ENCODE measurements at places on chromosomes 12 and 14.

DNA sequence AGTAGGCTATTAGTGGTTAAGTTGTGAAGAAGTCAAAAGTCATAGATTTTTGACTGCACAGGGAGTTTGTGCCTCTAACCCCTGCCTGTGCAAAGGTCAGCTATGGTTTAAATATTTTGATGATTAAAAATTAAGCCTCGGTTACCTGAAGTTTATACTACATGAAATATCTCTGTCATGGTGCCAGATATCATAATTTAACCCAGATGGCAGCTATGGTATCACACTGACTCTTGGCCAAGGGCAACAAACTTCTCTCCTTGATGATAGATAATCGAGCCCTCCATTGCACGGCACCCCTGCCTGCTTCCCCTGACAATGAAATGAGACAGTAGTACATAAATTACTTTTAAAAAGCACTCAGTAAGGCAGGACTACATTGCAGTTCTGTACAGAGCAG lies 80.8 kb downstream of the SLC35F4 start:
- DNase-seq, result no peak

DNA sequence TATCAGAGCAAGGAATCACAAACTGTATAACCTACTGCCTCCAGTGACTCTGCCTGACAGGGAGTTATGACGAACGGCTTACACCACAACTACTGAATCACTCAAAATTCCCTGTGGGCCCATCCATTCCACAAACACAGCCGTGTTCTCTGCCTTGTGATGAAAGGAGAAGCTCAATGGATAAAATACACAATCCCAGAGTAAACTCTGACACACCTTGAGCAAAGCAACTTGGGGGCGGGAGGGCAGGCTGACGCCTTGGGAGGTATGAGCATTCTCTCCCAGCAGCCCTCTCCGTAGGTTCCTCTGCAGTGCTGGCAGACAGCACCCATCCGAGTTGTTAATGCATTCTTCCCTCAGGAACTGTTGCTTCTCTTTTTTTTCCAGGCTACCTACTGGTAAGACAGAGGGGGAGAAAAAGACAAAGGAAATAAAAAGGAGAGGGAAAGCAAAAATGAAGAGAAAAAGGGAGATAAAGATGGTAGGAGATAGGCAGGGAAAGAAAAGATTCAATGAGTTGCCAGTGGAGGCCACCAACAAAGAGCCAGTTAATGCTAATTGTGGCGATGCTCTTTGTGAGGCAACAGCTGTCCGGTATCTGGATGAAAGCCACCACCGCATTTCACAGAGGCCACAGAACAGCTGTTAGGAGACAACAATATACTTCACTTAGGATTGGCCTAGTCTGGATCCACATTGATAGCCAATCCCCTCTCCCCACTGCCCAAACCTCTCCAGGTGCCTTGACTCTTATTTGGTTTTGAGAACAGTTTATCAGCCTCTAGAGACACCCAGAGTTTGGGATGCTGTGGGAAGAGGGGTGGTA lies 4.7 kb upstream of the DIO2 start:
- peak; percentile 24 for DNase-seq

GRCh38 chr14:42909659-42910058 lies 1303.0 kb downstream of the LRFN5 start:
- DNase-seq, result no peak

- no peak for DNase-seq
Observed at GRCh38 chr12:112328456-112329124, 53.6 kb downstream of the HECTD4 start.

DNA sequence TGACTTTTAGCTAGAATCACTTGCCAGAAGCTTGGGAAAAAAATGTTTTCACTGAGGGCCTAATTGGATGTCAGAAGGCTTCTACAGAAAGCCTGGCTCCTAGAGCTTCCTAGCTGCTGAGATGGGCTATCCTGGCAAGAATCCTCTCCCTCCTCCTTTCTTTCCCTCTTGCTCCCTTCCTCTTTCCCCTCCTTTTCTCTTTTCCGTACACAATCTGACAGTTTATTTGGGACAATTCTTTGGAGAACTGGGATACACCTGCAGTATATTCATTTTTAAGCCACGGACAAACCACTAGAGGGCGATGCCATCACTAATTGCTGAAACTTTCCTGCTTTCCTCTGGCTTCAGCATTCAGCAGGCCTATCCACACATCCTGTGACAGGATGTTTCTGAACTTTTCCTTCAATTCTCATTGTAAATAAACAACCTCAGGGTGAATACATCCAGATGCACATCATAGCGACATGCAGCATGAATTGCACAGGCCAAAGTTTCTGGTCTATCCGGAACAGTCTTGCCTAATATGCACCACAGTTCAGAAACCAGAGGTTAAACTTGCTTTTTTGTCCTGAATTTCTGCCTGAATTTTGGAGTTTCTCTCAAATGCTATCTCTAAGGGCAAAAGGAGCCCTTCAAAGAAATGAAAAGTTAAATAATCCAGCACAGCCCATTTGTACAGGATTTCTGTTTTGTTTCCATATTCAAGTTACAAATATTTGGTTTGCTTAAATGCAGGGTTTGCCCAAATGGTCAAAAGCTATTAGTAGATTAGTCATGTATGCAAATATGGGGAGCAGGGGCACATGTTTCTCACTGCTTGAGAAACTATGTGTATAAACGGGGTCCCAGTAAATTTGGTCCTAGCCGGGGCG lies 142.8 kb downstream of the PAWR start:
- peak; percentile 80 for DNase-seq

- no peak for DNase-seq
Observed at GRCh38 chr14:79630288-79630960, 580.9 kb downstream of the DIO2 start.

GRCh38 chr12:93322784-93323183 lies 54.9 kb upstream of the NUDT4 start:
- no peak for DNase-seq

DNA sequence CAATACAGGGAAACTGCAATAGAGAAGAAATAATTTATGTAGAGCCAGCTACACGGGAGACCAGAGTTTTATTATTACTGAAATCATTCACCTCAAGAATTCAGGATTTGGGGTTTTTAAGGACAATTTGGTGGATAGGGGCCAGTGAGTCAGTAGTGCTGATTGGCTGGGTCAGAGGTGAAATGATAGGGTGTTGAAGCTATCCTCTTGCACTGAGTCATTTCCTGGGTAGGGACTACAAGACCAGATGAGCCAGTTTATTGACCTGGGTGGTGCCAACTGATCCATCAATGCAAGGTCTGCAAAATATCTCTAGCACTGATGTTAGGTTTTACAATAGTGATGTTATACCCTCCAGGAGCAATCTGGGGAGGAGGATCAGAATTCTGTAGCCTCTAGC lies 486.3 kb downstream of the LRIG3 start:
- DNase-seq, result no peak

- no peak for DNase-seq
Observed at GRCh38 chr14:104688505-104689108, 811 bp upstream of the INF2 start.

- no peak for DNase-seq
Observed at GRCh38 chr12:47085815-47086252, 6.1 kb upstream of the AMIGO2 start.

Data from Panc1 (cell line).